ENCODE measurements at places on chromosomes 5 and 9.

DNA sequence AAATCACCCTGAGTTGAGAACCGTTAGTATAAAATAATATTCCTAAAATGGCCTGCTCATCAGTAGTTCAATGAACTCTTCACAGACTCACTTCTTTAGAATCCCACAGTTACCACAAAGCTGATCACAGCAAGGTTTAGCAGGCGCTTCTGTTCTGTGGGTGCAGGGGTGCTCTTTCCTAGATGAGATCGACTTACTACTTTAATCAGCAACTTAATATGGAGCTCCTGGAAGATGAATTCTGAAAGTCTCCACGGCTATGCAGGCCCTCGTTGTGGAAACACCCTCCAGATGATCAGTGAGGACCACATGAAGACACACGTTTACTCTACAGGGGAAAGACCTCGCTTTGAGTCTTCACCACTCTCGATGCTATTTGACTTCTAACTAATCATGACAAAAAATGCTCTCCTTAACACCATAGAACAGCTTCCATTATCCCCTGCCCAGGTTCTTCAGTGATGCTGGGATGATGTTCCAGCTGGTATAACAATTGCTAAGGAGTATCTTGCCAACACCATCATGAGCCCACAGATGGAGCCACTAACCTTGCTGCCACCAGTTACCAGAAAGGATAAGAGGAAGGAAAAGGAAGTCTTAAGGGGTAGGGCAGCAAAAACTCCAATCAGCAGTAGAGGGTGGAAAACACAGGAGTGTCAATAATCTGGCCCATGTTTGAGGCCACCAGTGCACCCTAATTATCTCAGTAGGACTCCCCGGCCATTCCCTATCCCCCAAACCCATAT lies 17.9 kb upstream of the GPX8 start:
- DNase-seq: peak; percentile 6

DNA sequence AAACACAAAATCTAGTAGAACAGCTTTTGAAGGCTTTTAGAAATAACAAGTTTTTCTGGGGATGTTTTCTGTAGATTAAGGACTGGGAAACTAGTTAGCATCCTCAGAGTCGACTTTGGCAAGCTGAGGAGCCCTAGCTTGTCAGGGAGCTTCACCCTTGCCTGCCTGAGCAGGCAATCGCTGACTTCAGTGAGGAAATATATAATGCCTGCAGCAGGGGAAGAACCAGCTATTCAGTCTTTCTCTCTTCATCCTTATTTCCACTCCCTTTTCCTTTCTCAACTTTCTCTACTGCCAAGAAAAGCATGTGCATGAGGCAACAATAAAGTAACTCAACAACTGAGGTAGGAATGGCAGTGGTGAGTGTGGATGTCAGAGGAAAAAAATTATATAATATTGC lies 54.7 kb downstream of the PLK2 start:
- no peak for DNase-seq

- no peak for DNase-seq
These were observed 59.1 kb downstream of the C9orf152 start for GRCh38 chr9:110148891-110149290.

DNA sequence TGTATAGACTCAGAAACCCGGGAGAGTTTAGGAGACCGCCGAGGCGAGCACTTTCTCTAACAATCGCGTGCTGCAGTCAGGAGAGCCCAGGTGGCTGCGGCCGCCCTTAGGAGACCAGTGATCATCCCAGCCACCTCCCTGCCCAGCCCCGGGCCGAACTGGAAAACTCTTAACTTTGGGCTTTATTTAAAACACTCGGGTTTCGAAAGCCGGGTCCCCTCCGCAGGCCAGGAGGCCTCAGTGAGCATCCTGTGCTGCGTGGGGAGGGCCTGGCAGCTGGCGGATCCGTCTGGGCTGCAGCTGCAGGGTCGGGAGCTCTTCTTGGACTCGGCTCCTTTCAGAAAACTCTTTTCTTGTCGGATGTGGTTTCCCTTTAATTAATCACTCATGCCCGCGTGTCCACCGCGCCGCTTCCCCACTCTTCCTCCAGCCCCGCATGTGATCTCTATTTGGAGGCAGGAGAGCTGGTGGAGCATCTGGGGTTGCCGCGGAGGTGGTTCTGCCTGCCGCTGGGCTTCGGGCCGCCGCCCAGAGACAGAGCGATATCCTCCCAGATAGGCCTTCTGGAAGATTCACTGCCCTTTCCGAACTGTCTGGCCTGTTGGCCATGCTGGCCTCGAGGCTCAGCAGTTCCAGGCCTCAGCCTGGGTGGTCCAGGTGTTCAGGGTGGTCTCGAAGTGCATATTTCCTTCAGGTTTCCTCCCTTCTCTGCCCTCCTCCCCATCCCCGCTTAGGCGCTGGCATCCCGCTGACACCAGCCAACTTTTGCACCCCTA lies 59.5 kb downstream of the TMEM174 start:
- no peak for DNase-seq

GRCh38 chr5:456351-457194 lies 13.6 kb downstream of the EXOC3 start:
- no peak for DNase-seq

DNA sequence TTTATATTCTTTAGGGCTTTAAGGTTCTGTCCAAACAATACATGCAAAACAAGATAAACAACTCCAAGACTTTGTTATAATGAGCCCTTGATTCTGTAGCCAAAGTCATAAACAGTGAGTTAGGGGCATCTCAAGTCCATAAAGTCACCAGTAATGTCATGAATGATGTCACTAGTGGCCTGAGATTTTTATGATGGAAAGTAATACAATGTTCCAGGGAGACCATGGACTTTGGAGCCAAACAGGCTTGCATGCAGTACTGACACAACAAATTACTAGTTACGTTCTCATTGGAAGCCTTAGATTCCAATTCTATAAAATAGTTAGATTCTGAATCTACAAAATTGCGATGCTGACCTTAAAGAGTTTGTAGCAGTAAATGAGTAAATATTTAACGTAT lies 280.0 kb downstream of the HINT1 start:
- DNase-seq: no peak

GRCh38 chr9:127463911-127464310 lies 12.6 kb downstream of the LRSAM1 start:
- DNase-seq: no peak

- no peak for DNase-seq
These were observed 1.4 kb downstream of the TBC1D9B start for GRCh38 chr5:179906294-179906794.

GRCh38 chr9:84386753-84387152 lies 46.2 kb upstream of the SLC28A3 start:
- no peak for DNase-seq

DNA sequence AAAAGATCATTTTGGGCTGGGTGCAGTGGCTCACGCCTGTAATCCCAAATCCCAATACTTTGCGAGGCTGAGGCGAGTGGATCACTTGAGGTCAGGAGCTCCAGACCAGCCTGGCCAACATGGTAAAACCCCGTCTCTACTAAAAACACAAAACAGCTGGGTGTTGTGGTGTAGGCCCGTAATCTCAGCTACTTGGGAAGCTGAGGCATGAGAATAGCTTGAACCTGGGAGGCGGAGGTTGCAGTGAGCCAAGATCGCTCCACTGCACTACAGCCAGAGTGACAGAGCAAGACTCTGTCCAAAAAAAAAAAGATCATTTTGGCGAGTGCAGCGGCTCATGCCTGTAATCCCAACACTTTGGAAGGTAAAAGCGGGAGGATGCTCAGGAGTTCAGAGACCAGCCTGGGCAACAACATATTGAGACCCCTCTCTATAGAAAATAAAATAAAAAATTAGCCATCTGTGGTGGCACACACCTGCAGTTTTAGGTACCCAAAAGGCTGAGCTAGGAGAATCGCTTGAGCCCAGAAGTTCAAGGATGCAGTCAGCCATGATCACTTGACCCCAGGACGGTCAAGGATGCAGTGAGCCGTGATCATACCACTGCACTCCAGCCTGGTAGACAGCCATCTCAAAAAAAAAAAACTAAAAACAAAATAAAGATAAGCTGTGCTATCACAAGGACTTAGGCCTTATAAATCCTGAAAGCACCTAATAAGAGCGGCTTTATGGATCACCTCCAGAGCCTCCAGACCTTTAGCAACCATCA lies 16.2 kb downstream of the PPP2CA start:
- no peak for DNase-seq

DNA sequence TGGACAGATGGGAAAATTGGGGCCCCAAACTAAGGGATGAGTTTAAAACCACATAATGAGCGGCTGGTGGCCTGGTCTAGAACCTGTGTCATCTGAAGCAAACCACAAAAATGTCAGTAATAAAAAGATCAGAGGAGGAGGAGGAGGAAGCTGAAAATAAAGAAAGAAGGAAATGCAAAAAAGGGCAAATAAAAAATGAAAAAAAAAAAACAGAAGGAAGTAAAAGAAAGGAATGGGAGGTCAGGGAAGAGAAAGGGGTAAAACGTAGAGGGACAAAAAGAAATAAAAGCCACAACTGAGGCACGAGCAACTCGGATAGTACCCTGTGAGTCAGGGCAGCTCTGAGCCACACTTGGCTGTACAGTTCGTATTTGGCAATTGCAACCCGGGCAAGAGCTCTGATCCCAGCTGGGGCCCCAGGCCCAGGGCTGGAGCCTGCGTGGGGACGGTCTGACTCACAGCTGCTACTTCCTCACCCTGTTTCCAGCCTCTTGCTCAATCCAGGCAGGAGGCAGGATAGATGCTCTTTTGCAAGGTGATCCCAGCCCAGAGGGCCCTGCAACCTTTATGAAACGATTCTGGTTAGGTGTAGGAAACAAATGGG lies 137.9 kb upstream of the TRIM32 start:
- DNase-seq: no peak

DNA sequence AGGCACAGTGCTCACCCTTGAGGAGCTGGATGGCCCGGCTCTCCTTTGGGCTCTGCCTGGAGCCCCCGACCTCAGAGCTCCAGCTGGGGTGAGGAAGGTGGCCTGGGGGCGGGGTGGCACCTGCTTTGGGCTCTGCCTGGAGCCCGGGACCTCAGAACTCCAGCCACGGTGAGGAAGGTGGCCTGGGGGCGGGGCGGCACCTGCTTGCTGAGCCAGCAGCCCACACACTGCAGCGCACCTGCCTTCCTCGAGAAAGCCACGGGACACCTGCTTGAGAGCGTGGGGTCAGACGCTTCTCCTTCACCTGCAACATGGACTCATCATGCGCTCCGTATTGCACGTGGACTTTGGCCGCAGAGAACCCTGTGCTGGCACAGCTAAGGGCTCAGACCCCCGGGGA lies 51.8 kb downstream of the IRX2 start:
- no peak for DNase-seq

- DNase-seq: no peak
These were observed 96.4 kb downstream of the CAMSAP1 start for GRCh38 chr9:135810806-135811575.

DNA sequence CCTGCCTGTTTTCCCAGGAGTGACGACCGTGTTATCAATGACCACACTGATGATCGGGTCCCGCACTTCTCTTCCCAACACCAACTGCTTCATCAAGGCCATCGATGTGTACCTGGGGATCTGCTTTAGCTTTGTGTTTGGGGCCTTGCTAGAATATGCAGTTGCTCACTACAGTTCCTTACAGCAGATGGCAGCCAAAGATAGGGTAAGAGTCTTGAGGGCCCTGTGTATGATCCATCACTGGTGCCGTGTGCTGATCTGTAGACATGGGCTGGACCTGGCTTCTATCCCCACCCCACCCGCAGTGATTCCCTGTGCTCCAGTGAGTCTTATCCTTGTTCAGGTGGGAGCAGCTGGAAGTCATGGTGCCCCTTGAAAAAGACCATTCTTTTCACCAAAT lies 26.0 kb downstream of the GABRP start:
- DNase-seq: no peak

- no peak for DNase-seq
These were observed 58.6 kb upstream of the TNFSF15 start for GRCh38 chr9:114864471-114864870.

- no peak for DNase-seq
These were observed 151.7 kb downstream of the PTTG1 start for GRCh38 chr5:160573318-160573717.

DNA sequence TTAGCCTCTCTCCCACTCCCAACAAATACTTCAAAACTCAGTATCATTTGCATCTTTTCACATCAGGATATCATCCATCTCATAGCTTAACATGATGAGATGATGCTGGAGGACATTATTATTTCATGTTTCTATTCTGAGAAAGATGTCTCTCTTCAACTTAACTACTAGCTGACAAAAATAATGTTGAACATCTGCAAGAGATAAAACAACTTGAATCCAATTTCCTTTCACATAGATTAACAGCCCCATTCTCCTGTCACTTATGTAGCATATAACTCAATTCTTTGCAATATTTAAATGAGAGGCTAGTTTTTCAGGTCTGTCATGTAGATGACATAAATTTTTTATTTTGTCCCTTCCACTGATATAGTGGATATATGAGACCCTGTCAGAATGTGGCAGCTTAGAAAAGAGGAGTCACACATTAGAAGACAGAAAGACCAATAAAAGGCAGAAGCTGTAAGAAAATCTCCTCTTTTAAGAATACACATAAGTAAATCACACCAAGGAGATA lies 239.2 kb upstream of the KIF2A start:
- DNase-seq: no peak

GRCh38 chr5:131944702-131945550 lies 537 bp downstream of the MEIKIN start:
- DNase-seq: no peak

DNA sequence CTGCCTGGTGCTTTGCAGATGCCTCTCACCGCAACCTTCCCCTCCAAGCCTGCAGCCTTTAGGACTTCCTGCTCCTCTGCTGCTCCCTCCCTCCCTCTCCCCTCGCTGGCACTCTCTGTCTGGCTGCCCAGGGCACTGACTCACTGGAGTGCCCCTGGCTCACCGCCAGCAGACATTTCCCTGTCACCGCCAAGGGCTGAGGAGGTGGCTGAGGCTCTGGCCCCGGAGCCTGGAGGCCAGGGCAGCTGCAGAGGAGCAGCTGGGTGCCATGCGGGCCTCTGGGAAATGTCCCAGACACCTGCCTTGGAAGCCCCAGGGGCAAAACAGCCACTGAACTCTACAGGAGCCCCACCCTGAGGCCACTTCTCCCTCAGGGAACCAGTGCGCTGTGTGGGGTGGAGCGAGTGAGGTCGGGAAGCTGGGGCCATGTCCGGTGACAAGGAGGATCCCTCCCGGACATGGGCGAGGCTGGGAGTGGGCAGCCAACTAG lies 53.4 kb downstream of the TENT4A start:
- DNase-seq: peak; percentile 42

- peak; percentile 73 for DNase-seq
These were observed 71.2 kb downstream of the RAPGEF1 start for GRCh38 chr9:131668439-131669268.

- no peak for DNase-seq
These were observed 476.0 kb upstream of the CD180 start for GRCh38 chr5:67672636-67673035.

DNA sequence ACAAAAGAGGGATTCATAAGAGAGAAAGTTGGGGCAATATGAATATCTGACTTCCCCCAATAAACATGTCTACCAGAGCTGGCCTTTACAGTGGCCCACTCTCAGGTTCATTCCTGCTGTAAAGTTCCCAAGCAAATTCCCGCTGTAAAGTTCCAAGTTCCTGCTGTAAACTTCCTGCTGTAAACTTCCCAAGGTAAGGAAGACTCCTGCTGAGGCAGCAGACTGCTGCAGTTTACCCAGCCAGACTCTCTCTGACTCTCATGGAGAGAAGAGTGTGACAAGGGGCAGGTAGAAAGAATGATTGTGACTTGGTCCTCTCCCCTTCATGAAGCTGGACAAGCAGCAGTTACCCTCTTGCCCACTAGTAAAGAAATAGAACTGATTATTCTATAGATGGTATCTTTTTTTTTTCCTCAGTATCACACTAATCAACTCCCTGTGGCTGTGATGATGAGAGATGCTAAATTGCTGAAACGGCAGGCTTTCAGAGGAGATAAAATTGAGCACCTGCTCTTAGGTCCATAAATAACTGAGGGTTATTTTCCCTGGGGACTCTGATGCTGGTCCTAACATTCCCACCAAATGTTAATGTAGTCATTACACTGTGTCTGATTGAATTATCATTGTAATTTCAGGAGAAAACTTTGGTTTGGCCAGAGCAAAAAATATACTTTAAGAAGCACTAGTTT lies 220.4 kb downstream of the PARP8 start:
- no peak for DNase-seq

Data from stimulated activated CD4-positive, alpha-beta T cell treated with anti-CD3 and anti-CD28 coated beads, Interleukin-2, amount 100 ng/mL, for 24 hours (primary cell).